ENCODE measurements at places on chromosomes 6 and 20.

DNA sequence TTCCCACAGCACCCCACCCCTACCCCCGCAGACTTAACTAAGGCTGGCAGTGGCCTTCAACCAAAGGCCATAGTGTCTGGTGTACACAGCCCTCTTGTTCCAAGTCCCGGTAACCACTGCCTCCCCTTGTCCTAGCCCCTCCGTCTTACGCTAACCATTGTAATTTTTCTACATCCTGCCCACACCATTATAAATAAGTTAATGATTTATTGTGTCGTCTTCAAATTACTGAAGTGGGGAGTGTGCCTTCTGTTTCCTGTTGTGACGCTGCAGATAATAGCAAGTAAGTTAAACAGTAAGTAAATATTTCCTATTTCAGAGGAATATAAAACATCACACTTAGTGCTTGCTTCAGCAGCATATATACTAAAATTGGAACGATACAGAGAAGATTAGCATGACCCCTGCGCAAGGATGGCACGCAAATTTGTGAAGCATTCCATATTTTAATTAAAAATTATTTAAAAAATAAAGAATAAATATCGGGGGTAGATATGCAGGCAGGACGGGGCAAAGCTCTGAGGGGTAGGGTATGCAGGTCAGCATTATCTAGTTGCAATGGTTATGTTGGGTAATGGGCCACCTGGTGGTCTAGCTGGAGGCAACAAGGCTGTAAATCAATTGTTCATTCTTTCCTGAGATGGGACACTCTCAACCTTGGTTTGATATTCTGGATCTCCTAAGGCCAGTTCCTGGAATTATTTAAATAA is 15.1 kb downstream of the SRSF6 start:
- no peak for DNase-seq

GRCh38 chr20:61300709-61301108 is 48.6 kb downstream of the CDH4 start:
- no peak for DNase-seq

DNA sequence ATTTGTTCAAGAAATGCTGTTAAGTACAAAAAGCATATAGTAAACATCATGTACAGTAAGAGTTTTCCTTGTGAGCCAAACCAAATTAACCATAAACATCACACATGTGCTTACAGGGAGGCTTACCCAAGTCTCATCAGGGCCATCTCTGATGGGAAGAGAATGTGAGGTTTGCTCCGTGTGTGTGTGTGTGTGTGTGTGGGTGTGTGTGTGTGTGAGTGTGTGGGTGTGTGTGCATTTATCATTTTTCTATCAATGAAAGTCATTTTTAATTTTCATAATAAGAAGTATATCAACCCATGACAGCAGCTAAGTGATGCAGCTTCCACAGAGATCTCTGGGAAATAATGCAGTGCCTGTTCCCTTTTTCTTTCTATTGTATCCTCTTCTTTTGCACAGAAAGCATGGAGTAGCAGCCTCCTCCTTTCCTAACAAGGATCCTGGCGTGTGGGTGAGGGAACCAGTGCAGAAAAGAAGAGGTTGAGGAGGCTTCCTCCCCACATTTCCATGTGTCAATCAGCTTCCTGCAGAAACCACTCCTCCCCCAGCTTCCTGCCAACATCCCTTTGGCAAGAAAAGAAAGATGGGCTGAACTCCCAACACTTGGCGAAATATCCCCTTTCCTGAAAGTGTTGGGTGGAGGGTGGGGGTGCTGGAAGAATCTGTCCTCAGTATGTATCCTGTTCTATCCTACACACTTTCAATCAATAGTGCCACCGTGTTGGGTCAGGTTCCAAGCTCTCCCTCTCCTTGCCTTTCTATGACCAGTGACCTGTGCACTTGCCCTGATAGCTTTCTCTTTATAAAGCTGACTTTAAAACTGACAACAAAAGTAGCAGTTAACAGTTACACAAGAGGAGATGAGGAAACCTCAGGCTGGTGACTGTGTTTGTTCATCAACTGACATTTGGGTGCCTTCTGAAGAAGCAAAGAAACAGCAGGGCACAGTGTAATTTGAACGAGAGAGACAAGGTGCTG is 251.8 kb upstream of the CITED2 start:
- DNase-seq = no peak

DNA sequence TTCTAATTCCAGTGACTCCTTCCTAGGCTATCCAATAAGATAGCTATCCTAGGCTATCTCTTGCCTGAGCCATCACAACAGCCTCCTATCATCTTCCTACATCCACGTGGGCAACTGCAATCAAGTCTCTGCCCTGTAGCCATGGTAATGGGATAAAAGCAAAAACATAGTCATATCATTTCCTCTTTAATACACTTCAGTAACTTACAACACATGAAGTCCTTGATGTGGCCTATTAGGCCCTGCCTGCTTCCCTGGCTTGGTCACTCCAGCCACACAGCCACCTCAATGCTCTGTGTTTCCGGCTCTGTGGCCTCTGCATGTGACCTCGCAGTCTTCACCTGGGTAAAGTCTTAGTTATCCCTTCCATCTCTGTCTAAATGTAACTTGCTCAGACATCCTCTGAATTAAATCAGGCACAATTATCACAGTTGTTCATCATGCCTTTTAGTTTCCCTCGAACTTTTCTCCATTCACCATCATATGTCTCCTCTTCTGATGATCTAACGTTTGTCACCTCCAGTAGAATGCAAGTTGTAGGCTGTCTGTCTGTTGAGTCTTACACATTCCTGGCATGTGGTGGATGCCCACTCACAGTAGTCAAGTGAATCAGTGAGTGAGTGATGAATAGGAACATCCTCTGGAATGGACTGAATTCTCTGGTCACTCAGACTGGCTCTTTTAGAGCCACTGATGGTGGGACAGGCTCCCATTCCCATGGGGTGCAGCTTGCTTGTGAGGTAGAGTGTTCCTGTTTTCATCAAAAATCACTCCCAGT is 229.4 kb downstream of the TBC1D7 start:
- no peak for DNase-seq

- DNase-seq = no peak
Measured at GRCh38 chr6:112145080-112145573, 57.7 kb downstream of the FAM229B start.

DNA sequence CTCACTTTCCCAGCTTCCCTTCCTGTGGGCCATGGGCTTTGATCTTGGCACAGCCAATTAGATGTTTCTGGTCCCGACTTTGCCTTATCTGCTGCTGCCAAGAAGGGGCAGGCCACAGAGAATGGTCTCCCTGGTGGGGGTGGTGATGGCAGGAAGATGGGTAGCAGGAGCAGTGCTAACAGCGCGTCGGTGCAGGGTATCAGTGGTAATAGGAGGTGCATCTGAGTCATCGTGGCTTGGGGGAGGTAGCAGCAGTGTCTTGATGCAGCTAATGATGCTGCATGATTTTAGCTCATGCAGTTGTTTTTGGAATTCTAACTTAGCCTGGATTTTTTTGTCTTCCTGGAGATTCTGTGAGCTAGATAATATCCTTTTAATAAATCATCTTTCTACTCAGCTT is 18.9 kb upstream of the MAS1 start:
- no peak for DNase-seq

DNA sequence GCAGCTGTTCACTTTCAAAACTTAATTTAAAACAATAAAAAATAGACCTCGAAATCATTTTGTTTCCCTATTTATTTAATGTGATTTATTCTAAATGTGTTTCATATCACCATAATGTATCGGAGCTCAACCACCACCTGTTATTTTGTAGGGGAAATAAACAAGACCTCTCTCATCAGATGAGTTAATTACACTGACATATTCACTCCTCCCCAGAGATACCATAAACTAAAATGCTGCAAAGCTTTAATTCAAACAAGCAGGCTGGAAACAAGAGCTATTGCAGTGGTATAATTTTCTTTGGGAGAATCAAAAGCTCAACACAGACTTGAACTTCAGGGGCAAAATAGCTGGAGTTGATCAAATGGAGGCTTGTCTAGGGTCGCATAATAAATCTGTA is 303.5 kb upstream of the TSHZ2 start:
- DNase-seq = no peak

DNA sequence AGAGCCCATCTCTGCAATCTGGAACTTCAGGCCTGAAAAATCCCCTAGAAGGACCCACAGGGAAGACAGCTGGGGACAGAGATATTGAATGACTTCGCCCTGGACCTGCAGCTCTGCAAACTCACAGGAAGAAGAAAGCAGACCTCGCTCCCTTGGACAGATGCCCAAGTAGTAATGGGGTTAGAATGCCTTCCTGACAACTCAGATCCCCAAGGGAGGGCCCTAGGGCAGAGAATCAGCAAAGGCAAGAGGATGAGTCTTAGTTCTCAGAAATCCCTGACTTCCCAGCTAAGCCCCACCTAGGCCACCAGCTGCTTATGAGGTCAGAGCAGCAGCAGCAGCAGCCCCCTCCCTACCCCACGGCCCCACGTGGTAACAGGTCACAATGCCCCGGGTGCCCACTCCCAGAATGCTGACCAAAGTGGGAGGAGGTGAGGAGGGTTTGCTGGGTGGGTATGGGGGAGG is at the start of gene C20orf141:
Gene C20orf141 (plus strand): TSS at position 401 of the 465 bp plus-strand sequence. CDS start 198 bp downstream, outside the sequence.
- no peak for DNase-seq

- no peak for DNase-seq
Measured at GRCh38 chr20:19659448-19659847, 98.6 kb upstream of the RIN2 start.

Data from activated CD8-positive, alpha-beta memory T cell treated with anti-CD3 and anti-CD28 coated beads for 4 hours (primary cell).